ENCODE measurements at places on chromosomes 6 and 20.

- DNase-seq, result no peak
Observed at GRCh38 chr6:107756660-107757355, 67.3 kb downstream of the SCML4 start.

DNA sequence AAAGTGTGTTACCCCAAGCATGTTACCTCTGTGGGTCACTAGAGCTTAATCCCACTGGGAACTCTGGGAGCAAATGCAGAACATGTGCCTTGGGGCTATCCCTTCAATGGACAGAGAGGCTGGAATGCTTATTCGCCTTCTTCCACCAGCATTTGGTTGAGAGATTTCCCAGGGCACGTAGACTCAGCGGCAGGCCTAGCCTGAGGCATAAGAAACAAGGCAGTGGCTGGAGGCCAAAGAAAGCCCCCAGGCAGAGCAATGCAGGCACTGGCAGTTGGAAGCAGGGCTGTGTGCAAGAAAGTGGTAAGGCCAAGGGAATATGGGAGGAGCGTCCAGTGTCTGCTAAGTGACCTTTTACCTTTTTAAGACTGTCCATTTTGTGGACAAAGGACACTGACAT lies 114.0 kb upstream of the FLRT3 start:
- no peak for DNase-seq

- no peak for DNase-seq
Observed at GRCh38 chr20:16321291-16321690, 252.0 kb downstream of the KIF16B start.

GRCh38 chr6:106101466-106101865 lies 15.3 kb downstream of the PRDM1 start:
- no peak for DNase-seq

- no peak for DNase-seq
Observed at GRCh38 chr6:80541886-80542285, 435.4 kb downstream of the BCKDHB start.

DNA sequence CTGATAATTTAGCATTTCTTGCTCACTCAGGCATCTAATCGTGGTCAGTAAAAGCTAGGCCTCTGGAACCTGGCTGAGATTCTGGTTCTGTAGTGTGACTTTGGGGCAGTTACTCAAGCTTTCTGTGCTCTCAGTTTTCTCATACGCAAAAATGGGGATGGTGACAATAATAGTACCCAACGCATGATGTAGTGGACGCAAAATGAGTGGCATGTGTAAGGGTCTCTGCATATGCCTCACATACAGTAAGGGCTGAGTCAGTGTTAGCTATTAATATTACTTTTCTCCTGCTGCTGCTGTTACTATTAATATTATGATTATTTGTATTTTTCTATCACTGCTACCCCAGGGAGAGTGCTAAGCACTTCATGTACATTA lies 686 bp downstream of the GINS1 start:
- DNase-seq, result no peak

- DNase-seq, result no peak
Observed at GRCh38 chr6:27838945-27839625, 73.1 kb downstream of the OR2B2 start.

DNA sequence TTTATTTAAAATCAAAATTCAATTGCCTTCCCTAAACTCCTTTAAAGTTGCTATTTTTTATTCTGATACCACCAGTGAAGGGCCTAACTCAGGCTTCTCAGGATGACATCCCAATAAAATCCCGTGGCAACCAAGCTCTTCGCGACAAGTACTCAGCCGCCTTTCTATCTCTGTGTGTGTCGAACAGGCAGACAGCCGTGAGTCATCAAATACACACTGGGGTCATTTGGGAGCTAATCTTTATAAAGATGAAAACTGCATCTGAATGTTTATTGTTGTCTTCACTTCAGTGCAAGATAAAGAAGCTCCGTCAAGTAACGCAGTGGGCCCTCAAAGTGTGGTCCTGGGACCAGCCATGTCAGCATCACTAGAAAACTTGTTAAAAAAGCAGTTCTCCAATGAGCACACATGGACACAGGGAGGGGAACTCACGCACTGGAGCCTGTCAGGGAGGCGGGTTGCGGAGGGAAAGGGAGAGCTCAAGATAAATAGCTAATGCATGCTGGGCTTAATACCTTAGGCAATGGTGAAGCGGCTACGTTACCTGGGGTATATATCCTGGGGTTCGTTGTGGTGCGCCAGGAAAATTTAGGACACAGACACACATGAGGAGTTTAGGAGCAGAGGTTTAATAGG lies 119.3 kb downstream of the RNF144B start:
- no peak for DNase-seq
